ENCODE measurements at places on chromosomes 13 and 19. TPM values are rescaled to one million over a fixed set of nuclear protein-coding genes. Genes with fewer than 3 reads are reported as not detected.
A peak's percentile ranks its signal among the peaks of the same experiment; 100 is the strongest.

DNA sequence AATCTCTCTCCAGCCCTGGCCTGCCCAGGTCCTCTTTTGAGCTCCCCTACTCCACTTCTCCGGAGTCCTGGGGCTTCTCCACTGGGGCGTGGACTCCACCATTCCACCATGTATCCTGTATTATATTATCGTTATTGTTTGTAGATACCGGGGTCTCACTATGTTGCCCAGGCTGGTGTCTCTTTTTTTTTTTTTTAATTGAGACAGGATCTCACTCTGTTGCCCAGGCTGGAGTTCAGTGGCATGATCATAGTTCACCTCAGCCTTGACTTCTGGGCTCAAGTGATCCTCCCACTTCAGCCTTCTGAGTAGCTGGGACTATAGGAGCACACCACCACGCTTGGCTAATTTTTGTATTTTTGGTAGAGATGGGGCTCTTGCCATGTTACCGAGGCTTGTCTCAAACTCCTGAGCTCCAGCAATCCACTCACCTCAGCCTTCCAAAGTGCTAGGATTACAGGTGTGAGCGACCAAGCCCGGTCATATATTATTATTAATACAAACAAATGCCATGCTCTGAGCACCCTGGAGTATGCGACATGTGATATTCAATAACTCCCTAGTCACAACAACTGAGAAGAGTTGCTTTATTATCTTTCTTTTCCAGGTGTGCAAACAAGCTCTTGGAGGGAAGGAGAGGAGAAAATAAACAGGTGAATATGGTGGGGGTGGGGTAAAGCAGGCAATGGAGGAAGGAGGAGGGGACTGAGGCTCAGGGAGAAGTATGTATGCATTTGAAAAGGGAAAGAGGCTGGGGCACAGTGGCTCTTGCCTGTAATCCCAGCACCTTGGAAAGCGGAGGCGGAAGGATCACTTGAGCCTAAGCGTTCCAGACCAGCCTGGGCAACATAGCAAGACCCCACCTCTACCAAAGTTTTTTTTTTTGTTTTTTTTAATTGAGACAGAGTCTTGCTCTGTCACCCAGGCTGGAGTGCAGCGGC, 2.8 kb upstream of the CERS4 start:
- DNase-seq = no peak
- no peaks in the 10 kb centered on the region for H3K27me3 ChIP-seq
- no peaks in the 10 kb centered on the region for H3K36me3 ChIP-seq
- H3K4me1 ChIP-seq = peaks cover 10% of the 10 kb centered on the region
- H3K4me3 ChIP-seq = no peak overlapping the region

- H3K4me1 ChIP-seq = peaks cover 35% of the 10 kb centered on the region
- no peaks in the 10 kb centered on the region for H3K27me3 ChIP-seq
- H3K36me3 ChIP-seq = no peaks in the 10 kb centered on the region
- peak overlapping the region; percentile 82 for H3K27ac ChIP-seq
- peak; percentile 94 for DNase-seq
These were observed 19.3 kb downstream of the GADD45B start for GRCh38 chr19:2495130-2495641.

DNA sequence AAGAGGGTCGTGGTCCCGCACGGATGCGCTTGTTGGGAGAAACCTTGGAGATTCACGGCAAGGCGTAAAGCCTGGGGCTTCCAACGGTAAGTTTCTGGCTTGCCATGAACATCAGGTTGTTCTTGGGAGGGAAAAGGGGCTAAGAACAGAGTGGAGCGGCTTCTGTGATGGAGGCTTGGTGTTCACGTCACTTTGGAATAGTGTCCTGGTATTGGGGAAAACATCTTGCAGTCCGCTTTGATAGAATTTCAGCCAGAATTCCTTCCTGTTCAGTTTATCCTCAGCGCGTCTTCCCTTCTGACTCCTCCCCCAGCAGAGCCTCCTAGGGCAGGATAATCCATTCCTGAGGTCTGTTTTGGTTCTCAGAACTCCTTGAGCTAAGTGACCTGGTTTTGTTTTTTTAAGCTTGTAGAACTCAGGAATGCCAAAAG, 2.0 kb downstream of the KCTD15 start:
- no peaks in the 10 kb centered on the region for H3K27me3 ChIP-seq
- H3K36me3 ChIP-seq = peaks cover 9% of the 10 kb centered on the region
- H3K27ac ChIP-seq = peak overlapping the region; percentile 92
- DNase-seq = no peak

TUBA3C gene
- total RNA-seq = not detected

FFAR3 gene
- not detected for total RNA-seq

Measured in upper lobe of right lung (tissue), 1 donor.